ENCODE measurements at places on chromosomes 13 and 19. TPM values are rescaled to one million over a fixed set of nuclear protein-coding genes. Genes with fewer than 3 reads are reported as not detected.

DNA sequence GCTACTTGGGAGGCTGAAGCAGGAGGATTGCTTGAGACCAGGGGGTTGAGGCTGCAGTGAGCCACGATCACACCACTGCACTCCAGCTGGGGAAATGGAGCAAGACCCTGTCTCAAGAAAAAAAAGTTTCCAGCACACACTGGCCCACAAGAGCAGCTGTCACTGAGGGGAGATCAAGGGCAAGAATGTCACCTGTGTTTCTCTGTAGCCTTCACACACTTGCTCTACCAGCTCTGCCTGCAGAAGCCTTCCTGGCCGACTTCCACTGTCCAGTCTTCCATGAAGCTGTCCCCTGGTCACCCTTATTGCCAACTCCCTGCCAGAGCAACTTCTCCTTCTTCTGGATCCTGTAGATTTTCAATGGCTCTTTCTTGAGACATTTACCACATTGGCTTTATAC is 158.0 kb downstream of the KCTD15 start:
- H3K27me3 ChIP-seq, result no peaks in the 10 kb centered on the region
- H3K4me1 ChIP-seq, result no peaks in the 10 kb centered on the region
- H3K27ac ChIP-seq, result no peak overlapping the region
- H3K4me3 ChIP-seq, result no peak overlapping the region

GRCh38 chr19:49400029-49400428 is 12.0 kb downstream of the KASH5 start:
- no peak for DNase-seq
- no peaks in the 10 kb centered on the region for H3K36me3 ChIP-seq
- H3K27ac ChIP-seq, result no peak overlapping the region
- no peaks in the 10 kb centered on the region for H3K4me1 ChIP-seq
- peaks cover 2% of the 10 kb centered on the region for H3K27me3 ChIP-seq

DNA sequence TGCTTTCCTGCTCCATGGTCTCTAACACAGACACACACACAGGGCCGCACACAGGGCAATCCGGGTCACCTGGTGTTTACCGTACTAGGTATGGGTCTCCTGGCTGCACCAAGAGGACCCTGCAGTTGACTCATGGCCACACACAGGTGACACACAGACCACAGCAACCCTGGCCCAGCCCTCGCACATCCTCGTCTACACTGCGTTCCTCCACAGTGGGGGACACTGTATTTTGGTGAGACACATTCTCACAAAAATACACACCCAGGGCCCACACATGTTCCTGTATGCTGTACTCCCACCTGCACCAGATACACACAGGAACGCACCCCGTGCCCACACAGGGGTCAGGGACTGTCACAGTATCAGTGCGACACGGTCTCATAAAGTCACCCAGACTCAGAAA is 12.8 kb downstream of the PDE4A start:
- no peak for DNase-seq
- no peak overlapping the region for H3K27ac ChIP-seq
- no peaks in the 10 kb centered on the region for H3K27me3 ChIP-seq
- H3K4me1 ChIP-seq, result no peaks in the 10 kb centered on the region
- H3K36me3 ChIP-seq, result no peaks in the 10 kb centered on the region
- H3K4me3 ChIP-seq, result no peak overlapping the region

DNA sequence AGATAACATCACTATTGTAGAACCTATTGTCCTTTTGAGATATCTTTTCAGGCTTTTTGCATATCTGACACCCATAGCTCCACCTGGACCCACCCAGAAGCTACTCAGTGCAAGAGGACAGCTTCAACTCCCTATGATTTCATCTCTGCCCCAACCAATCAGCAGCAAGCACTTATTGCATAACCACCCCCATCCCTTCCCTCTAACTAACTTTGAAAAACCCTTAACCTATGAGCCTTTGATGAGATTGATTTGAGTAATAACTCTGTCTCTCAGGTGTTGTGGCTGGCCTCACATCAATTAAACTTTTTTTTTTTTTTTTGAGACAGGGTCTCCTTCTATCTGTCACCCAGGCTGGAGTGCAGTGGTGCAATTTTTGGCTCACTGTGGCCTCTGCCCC is 13.4 kb upstream of the MTRF1 start:
- H3K36me3 ChIP-seq, result no peaks in the 10 kb centered on the region
- H3K4me1 ChIP-seq, result no peaks in the 10 kb centered on the region
- H3K27me3 ChIP-seq, result no peaks in the 10 kb centered on the region
- no peak overlapping the region for H3K4me3 ChIP-seq
- no peak for DNase-seq

DNA sequence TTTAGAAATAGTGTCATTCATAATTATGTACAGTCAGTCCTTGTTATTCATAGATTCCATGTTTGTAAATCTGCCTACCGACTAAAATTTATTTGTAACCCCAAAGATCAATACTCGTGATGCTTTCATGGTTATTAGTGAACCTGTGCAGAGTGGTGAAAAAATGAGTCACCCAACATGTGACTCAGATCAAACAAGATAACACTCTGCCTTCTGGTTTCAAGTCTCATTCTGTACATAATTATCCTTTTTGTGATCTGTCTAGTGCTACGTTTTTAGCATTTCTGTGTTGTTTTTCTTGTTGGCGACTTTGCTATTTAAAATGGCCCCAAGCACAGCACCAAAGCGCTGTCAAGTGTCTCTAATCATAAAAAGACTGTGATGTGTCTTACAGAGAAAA is 274.7 kb downstream of the SUCLA2 start:
- no peaks in the 10 kb centered on the region for H3K27me3 ChIP-seq
- DNase-seq, result no peak
- no peak overlapping the region for H3K4me3 ChIP-seq
- no peaks in the 10 kb centered on the region for H3K4me1 ChIP-seq

DNA sequence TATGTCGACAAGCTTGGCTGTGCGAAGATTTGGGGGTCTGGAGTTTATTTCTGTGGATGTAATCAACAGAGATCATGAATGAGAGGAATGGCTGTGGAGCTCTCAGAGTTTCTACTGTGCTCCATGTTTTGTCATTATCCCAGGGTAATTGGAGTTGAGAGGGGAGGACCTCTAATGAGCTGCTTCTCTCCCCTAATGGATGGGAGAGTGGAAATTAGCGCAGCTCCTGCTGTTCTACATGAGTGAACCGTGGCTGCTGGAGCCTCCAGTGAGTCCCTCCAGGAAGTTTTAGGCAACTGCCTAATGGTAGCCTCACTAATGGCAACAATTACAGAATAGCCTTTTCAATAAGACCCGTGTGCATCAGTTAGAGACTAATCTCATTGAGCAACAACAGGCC is 31.3 kb upstream of the FGF9 start:
- H3K4me3 ChIP-seq, result no peak overlapping the region
- DNase-seq, result no peak
- H3K4me1 ChIP-seq, result no peaks in the 10 kb centered on the region
- no peaks in the 10 kb centered on the region for H3K27me3 ChIP-seq

DNA sequence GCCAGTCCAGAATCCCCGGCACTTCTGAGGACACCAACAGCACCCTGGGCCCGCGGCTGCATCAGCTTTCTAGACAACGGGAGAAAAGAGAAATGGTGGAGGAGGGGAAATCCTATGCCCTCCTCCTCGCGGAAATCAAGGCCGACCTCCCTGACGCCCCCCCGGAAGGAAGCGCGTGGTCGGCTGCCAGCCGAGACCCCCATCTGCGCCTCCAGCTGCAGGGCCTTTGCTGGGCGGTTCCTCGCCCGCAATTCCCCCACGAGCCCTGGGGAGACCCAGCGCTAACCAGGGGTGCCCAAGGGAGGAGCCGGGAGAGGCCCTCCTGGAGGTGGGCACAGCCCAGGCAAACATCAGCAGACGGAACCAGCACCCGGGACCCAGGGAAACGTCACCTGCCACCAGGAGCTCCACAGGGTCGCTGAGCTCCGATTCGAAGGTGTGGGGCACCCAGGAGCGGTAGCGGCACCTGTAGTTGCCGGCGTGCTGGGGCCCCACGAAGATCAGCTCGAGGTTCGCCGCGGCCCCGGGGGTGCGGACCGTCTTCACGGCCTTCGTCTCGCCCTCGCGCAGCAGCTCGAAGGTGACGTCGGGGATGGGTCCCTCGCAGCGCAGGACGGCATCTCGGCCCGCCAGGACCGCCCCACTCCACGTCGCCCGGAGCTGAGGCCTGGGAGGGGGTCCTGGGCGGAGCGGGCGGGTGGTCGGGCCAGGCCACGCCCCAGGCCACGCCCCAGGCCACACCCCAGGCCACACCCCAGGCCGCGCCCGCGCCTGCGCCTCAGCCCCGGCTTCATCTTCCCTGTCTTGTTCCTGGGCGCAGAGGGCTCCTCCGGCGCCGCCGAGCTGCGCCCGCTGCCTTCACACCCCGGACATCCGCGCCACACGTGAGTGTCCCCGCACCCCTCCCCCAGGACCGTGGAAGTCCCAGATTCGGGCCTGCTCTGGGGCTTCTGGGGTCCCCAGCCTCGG is 6.0 kb downstream of the A1BG start:
- H3K4me3 ChIP-seq, result peak overlapping the region; percentile 44
- H3K27me3 ChIP-seq, result no peaks in the 10 kb centered on the region
- H3K4me1 ChIP-seq, result no peaks in the 10 kb centered on the region
- DNase-seq, result no peak
- H3K36me3 ChIP-seq, result no peaks in the 10 kb centered on the region

DNA sequence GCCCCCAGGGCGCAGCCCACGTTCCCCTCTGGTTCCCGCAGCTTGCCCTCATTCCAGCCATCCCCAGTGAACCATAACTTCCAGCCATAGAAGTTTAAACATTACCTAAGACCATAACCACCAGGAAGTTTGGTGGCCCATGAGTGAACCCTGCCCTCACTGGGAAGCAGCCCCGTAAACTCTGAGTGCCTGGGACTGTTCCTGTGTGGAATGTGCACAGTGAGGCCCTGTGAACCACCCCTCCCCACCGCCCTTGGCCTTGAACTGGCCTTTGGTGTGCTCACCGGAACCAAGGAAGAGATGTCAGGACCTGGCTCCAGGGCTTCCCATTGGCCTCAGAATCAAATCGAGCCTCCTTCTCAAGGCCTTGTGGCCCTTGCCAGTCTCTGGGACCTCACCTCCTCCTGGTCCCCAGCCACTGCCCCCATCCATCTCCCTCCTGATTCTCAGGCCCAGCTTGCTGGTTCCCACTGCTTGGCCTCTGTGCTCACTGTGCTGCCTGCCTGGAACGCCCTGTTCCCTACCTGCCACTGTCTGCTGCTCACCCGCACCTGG is 46.5 kb downstream of the DNM2 start:
- no peaks in the 10 kb centered on the region for H3K4me1 ChIP-seq
- H3K36me3 ChIP-seq, result peaks cover 7% of the 10 kb centered on the region
- H3K27me3 ChIP-seq, result no peaks in the 10 kb centered on the region
- DNase-seq, result peak; percentile 79
- H3K27ac ChIP-seq, result peak overlapping the region; percentile 60
- no peak overlapping the region for H3K4me3 ChIP-seq

- no peak overlapping the region for H3K27ac ChIP-seq
- no peaks in the 10 kb centered on the region for H3K27me3 ChIP-seq
- H3K4me1 ChIP-seq, result no peaks in the 10 kb centered on the region
- no peaks in the 10 kb centered on the region for H3K36me3 ChIP-seq
These were observed 332.7 kb downstream of the ZNF536 start for GRCh38 chr19:30704771-30705330.

- no peaks in the 10 kb centered on the region for H3K27me3 ChIP-seq
- no peak overlapping the region for H3K4me3 ChIP-seq
- H3K27ac ChIP-seq, result no peak overlapping the region
- DNase-seq, result no peak
These were observed 6.3 kb downstream of the IFI30 start for GRCh38 chr19:18179957-18180356.

GRCh38 chr13:107580741-107581412 is 634.5 kb downstream of the LIG4 start:
- no peaks in the 10 kb centered on the region for H3K27me3 ChIP-seq
- no peaks in the 10 kb centered on the region for H3K36me3 ChIP-seq
- H3K27ac ChIP-seq, result no peak overlapping the region
- no peak overlapping the region for H3K4me3 ChIP-seq

- no peak overlapping the region for H3K4me3 ChIP-seq
- no peaks in the 10 kb centered on the region for H3K27me3 ChIP-seq
- no peak for DNase-seq
- H3K36me3 ChIP-seq, result no peaks in the 10 kb centered on the region
- H3K4me1 ChIP-seq, result peaks cover 14% of the 10 kb centered on the region
These were observed 7.1 kb downstream of the TLE5 start for GRCh38 chr19:3054972-3055740.

GRCh38 chr19:49512970-49513745 is 697 bp downstream of the FCGRT start:
- no peaks in the 10 kb centered on the region for H3K27me3 ChIP-seq
- peak overlapping the region; percentile 70 for H3K27ac ChIP-seq
- H3K36me3 ChIP-seq, result peaks cover 6% of the 10 kb centered on the region
- H3K4me1 ChIP-seq, result no peaks in the 10 kb centered on the region
- DNase-seq, result peak; percentile 73

- no peaks in the 10 kb centered on the region for H3K36me3 ChIP-seq
- no peaks in the 10 kb centered on the region for H3K4me1 ChIP-seq
- no peak for DNase-seq
- no peaks in the 10 kb centered on the region for H3K27me3 ChIP-seq
These were observed 1362.0 kb downstream of the PCDH9 start for GRCh38 chr13:65868099-65868498.

- no peak for DNase-seq
- peak overlapping the region; percentile 19 for H3K27ac ChIP-seq
- no peaks in the 10 kb centered on the region for H3K27me3 ChIP-seq
- peaks cover 30% of the 10 kb centered on the region for H3K4me1 ChIP-seq
- H3K36me3 ChIP-seq, result no peaks in the 10 kb centered on the region
These were observed 189.3 kb upstream of the GPR12 start for GRCh38 chr13:26949701-26950502.

- no peak overlapping the region for H3K4me3 ChIP-seq
- DNase-seq, result no peak
- peaks cover 9% of the 10 kb centered on the region for H3K36me3 ChIP-seq
- no peaks in the 10 kb centered on the region for H3K27me3 ChIP-seq
- no peak overlapping the region for H3K27ac ChIP-seq
These were observed 17.5 kb downstream of the LATS2 start for GRCh38 chr13:21043898-21044297.

DNA sequence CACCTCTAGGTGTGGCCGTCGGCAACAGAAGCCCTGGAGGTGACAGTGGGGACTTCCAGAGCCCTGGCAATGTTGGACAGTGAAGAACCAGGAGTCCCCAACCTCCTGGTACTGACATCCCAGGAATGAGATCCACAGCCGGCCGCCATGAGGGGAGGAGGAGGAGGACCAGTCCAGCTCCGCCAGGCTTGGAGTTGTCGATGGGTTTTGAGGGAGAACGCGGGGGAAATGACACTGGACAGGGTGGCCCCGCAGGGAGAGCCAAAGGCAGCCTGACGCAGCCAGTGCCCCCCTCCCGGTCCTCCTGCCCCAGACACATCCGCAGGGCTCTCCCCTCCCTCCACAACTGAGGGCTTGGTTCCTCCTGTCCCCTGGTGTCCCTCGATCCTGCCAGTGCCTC is 57.9 kb downstream of the SPACA7 start:
- H3K4me3 ChIP-seq, result no peak overlapping the region
- H3K4me1 ChIP-seq, result no peaks in the 10 kb centered on the region
- H3K27ac ChIP-seq, result no peak overlapping the region
- DNase-seq, result no peak
- no peaks in the 10 kb centered on the region for H3K36me3 ChIP-seq

GRCh38 chr13:113933901-113934300 is 40.0 kb downstream of the C13orf46 start:
- no peak overlapping the region for H3K27ac ChIP-seq
- H3K27me3 ChIP-seq, result no peaks in the 10 kb centered on the region
- no peaks in the 10 kb centered on the region for H3K4me1 ChIP-seq
- H3K36me3 ChIP-seq, result no peaks in the 10 kb centered on the region

ENOX1 gene
- not detected for total RNA-seq

SPACA6 gene
- 0.98 TPM for total RNA-seq

SNRPD2 gene
- total RNA-seq, result 91.6 TPM

ZNF221 gene
- total RNA-seq, result 1.5 TPM

ZNF439 gene
- 0.74 TPM for total RNA-seq

SRRM5 gene
- 0.22 TPM for total RNA-seq

TRPC4 gene
- 0.43 TPM for total RNA-seq

ZNF729 gene
- total RNA-seq, result not detected

CEACAM8 gene
- total RNA-seq, result not detected

ERICH6B gene
- not detected for total RNA-seq

Data from right lobe of liver (tissue), 6 donors.